ENCODE measurements at places on chromosomes 1 and 21.
A peak's percentile ranks its signal among the peaks of the same experiment; 100 is the strongest.

GRCh38 chr1:116001739-116002487, 25.6 kb downstream of the SLC22A15 start:
- no peak for DNase-seq

GRCh38 chr1:41005876-41006275, 15.6 kb downstream of the SLFNL1 start:
- DNase-seq, result no peak

GRCh38 chr1:174912264-174912663, 87.5 kb upstream of the CACYBP start:
- no peak for DNase-seq

GRCh38 chr1:160978510-160978927, 23.9 kb upstream of the ITLN2 start:
- no peak for DNase-seq

DNA sequence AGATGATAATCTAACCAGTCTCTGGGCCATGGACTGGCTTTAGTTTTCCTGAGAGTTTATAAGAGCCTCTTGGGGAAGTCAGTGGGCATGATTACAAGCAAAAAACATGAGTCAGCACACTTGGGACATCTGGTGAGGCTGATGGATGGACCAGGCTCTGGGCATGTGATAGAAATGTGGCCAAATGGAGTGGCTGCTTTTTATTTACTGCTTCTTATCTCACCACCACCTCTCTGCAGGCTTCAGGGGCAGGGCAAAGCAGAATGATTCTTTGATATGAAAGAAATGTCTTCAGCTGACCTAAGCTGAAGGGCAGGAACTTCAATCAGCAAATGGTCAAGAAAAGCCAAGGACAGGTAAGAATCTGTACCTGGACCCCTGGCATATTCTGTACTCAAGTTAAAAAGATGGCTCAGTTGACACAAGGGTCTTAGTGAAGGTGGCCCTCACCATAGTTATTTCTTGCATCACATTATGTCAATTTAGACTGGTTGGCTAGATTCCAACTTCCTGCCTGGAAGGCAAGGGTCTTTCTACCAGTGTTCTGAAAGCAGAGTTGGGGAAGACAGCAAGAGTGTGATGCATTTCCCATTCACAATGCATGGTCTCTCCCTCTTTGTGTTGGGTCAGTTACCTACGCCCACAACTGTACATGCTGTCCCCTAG, 162.8 kb downstream of the FASLG start:
- no peak for DNase-seq

DNA sequence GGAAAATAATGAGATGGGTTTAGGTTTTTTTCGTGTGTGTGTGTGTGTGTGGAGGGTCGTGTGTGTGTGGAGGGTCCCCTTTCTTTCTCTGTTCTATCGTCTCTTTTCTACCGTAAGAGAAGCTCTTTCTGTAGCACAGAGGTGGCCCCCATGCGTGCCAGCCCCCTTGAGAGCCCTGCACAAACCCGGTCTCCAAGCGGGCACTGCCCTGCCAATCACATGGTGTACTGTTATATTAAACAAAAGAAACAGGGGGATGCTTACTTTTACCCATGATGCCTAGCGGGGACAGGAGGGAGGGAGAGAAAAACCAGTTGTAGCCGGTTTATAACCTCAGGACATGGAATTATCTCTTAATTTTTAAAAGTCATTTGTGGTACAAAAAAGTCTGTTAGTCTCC, 41.0 kb downstream of the GATAD2B start:
- no peak for DNase-seq

DNA sequence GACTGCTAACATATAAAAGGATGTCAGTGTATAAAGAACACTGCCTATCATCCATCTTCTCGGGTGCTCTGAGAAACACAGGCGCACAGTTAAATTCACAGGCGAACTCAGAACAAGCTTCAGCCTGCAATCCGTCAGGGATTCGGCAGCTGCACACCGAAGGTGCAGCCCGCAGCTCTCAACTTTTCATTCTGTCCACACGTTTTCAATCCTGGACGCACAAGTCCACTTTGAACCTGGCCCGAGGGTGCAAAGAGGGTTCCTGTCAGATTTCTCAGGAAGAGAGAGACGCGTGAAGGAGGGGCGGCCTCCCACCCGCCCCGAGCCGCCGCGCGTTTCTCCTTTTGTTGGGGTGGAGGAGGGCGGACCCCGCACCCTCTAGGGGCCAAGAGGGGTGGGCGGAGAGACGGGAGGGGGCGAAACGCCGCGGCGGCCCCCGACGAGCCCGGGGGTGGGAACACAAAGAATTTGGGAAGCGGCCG, 724 bp downstream of the DOCK7 start:
- peak; percentile 7 for DNase-seq

DNA sequence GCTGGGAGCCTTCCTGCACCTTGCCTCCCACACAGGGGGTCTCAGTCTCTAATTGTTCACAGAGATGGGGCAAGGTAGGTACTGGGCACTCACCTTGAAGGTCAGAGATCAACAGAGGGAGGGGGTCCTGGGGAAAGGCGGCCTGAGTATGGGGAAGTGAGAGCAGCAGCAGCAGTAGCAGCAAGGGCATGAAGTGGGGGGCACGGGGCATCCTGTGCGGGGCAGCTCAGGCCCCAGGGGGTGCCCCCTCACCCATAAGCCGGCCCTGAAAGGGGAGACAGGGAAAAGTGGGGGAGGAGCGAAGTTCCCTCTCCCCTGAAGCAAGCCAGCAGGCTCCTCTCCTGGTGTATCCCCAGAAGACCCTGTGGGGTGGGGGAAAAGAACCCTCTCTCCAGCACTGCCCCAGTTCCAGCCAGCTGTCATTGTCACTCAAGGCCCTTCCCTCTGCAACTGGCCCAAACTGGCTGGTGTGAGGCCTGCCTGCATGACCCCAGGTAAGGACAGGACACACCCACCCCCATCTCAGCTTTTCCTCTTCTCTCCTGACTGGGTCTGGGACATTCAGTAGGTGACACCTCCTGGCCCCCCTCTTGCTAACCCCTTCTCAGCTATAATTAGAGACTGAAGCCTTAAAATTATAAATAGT, 3.9 kb downstream of the SEMA6C start:
- no peak for DNase-seq

- no peak for DNase-seq
Measured at GRCh38 chr1:59653968-59654367, 160.8 kb upstream of the HOOK1 start.

DNA sequence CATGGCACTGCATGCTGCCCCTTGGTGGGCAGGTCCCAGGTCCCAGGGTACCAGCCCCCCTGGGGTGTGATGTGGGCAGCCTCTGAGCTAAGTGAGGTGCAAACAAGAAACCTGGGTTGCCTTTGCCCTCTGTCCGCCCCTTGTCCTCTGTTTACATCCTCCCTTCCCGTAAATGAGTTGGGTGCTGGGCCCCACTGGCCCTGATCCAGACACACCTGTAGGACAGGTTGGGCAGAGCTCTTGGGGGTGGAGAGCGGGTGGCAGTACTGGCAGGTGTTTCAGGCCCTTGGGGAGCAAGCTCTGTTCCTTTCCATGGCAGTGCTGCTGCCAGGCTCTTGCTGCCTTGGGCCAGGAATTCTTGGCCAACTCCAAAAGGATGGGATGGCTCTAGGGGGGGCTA, 35.8 kb downstream of the ELF3 start:
- DNase-seq, result no peak

GRCh38 chr1:221263831-221264767, 384.9 kb downstream of the HLX start:
- DNase-seq, result peak; percentile 2

DNA sequence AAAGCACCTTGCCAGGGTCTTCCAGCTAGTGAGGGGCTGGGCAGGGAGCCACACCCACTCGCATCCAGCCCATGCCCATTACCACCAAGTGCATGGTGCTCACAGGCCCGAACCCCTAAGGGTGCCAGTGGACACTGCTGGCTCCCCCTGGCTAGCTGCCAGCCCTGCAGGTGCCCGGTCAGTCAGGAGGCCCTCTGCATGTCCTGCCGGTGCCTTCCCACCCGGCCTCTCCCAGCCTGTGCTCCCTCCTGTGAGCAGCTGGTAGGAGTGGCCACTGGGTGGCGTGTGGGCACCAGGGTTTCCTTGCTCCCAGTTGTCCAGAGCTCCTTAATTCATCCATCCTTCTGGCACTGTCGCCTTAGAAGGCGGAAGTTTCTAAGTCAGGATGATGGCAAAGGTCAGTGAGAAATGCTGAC, 33.4 kb downstream of the QSOX1 start:
- DNase-seq, result no peak

GRCh38 chr1:196732526-196732925, 42.1 kb upstream of the CFHR3 start:
- DNase-seq, result no peak

DNA sequence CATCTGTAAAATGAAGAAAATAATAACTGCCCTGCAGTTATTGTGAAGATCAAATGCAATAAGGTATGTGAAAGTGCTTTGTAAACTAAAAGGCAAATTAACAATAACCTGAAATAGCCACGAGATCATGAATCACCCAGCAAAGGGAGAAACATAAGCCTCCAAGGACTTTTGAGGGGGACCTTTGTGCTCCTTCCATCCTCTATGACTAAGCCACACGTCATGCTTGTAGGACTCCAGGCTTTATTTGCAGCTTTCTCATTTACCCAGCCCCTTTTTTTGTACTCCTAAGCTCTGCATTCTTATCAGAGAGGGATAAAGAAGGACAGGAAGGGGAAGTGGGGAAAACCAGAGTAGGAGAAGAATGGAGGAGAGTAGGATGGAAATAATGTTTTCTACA, 115.1 kb downstream of the PROX1 start:
- DNase-seq, result no peak

- DNase-seq, result no peak
Measured at GRCh38 chr1:240242601-240243144, 151.0 kb downstream of the FMN2 start.

DNA sequence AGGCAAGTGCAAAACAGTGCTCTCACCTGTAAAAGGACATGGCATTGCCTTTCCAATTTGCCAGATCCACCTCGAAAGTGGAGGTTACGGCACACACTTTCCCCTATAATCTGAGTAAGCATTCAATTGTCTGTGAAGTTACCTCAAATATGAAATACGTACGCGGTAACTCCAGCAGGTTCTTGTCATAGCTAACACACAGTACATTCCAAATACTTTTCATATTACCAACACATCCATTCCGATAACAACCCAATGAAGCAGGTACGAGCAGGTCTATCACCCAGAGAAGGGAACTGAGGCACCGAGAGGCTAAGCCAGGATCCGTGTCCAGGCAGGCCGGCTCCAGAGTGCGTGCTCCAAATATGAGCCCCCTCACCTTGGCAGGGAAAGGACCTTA, 46.8 kb upstream of the LPAR3 start:
- no peak for DNase-seq

DNA sequence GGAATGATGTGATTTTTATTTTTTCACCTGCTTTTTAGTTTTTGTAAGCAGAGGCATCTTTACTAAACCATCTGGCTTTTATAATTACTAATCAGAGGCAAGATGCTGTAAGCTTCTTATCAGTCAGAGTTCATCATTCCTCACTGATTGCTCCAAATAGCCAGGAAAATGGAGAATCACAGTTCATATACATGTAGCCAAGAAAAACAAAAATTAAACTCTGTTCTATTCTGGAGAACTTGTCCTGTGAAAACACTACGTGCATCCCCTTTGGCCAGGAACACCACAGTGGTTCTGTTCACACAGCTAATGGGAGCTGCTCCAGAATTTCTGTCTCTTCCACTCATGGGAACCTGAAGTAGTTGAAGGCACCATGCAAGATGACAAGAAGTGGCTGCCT, 725.5 kb upstream of the CHRM3 start:
- DNase-seq, result no peak

DNA sequence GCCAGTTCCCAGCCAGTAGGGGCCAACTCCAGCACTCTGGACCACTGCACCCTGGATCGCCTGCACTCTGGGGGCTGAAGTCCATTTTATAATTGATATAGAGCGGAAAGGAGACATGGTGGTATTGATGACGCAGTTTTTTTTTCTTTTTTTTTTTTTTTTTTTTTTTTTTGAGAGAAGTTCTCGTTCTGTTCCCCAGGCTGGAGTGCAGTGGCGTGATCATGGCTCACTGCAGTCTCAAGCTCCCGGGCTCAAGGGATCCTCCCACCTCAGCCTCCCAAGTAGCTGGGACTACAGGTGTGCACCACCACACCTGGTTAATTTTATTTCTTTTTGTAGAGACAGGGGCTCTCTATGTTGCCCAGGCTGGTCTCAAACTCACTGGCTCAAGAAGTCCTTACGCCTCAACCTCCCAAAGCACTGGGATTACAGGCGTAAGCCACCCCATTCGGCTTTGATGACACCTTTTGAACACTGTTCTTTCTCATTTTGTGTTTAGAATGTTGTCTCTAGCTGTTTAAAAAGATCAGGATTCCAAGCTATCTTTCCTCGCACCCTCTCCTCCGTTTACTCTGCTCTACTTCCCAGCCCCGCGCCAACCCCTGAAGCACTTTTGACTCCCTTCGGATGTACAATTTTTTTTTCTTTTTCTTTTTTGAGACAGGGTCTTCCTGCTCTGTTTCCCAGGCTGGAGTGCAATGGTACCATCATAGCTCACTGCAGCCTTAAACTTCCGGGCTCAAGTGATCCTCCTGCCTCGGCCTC, 960 bp downstream of the MX2 start:
- no peak for DNase-seq

- no peak for DNase-seq
Measured at GRCh38 chr1:247390996-247391395, 25.0 kb upstream of the NLRP3 start.

GRCh38 chr1:72412286-72412685, 129.9 kb upstream of the NEGR1 start:
- no peak for DNase-seq

DNA sequence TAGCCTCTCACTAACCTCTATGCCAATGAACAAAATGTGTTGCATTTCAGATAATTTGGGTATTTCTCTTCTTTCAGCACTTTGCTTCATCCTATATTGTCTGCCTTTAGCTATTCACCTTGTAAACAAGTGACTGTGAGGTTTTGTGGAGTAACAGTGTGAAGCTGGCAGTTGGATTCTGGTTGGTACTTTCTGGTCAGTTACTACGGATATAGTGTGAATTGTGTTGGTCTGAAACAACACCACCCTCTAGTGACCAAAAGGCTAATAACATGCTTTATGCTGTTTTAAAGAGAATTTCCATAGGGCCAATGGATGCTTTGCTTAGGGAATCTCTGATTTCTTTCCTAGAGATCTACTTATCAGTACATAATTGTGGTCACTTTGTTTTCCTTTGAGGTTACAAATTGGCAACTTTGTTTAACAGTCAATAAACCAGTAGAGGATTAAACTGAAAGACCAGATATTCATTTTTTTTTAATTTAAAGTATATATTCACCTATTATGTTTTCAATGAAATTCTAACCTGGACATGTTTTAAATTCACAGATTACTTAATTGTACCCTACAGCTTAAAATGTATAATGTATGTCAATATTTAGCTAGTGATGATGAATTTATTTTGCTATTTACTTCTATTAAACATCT, 2.5 kb upstream of the PTGER3 start:
- no peak for DNase-seq

GRCh38 chr1:204213668-204214662, at the start of gene GOLT1A:
TSS of gene GOLT1A (minus strand) at chr1:204213988. CDS start at chr1:204213906, 82 bp downstream.
- DNase-seq, result peak; percentile 7

Data from activated CD8-positive, alpha-beta memory T cell treated with anti-CD3 and anti-CD28 coated beads for 1 hour (primary cell).